Peyer's patch (tissue), 4 donors: ENCODE measurements at places on chromosomes 2 and 18. TPM values are rescaled to one million over a fixed set of nuclear protein-coding genes. Genes with fewer than 3 reads are reported as not detected.
A peak's percentile ranks its signal among the peaks of the same experiment; 100 is the strongest.

GRCh38 chr2:166321076-166321475, 54.7 kb downstream of the SCN9A start:
- no peak for DNase-seq

DNA sequence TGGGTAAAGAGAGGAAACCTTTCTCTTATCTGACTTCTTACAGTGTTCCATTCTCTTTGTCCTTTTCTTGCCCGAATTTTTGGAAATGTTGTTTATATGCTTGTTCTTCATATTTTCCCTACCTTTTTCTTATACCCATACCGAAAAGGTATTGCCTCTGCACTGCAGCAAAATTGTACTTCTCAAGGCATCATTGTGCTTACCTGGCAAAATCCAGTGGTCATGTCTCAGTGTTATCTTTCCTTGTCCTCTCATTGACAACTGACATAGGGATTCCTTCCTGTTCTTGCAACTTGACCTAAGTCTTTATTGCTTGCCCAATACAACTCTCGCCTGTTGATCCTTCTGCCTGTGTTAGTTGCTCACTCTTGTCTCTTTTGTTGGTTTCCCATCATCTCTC, 842.2 kb downstream of the CNTNAP5 start:
- no peak for DNase-seq

GRCh38 chr18:11516751-11517503, 92.5 kb upstream of the SLC35G4 start:
- no peak for DNase-seq

SULT1C2 gene
- 4.0 TPM for total RNA-seq

- DNase-seq: no peak
These were observed 655.1 kb downstream of the DSC3 start for GRCh38 chr18:30387401-30387800.

GRCh38 chr2:197307933-197308521, 2.6 kb downstream of the ANKRD44 start:
- no peak for DNase-seq

DNA sequence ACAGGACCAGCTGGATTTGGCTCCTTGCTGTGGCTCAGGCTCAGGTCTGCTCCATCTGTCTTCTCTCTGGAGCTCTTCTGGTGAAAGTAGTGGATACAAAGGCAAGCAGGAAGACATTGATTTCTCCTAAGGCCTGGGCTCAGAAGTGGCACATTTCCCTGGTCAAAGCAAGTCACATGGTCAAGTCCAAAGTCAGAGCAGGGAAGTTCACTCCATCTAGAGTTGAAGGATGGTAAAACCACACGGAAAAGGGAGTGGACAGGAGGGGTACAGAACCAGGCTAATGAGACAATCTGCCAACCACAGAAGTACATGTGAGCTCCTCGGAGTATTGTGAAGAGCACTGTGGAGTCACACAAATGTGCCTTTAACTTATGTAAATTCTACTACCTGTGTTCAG, 66.1 kb downstream of the MARCO start:
- no peak for DNase-seq

GRCh38 chr2:161324876-161325275, 16.7 kb downstream of the PSMD14 start:
- DNase-seq: no peak

DNA sequence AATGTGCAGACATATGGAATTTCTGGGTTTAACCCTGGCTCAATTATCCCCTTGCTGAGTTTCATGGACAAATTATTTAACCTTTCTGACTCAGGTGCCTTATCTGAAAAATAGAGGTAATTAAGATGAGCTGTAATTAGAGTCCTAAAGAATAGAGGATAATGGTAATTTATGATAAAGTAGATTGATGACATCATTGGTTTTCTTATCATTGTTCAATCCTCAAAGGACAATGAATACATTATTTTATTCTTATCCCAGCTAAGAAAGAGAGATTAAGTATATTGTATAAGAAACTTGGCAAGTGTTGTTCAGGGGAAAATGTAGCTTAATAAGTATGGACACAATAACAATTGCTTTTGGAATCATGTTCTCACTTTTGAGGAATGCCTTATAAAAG, 279.3 kb downstream of the NYAP2 start:
- DNase-seq: no peak

SLC5A7 gene
- total RNA-seq: not detected

DNA sequence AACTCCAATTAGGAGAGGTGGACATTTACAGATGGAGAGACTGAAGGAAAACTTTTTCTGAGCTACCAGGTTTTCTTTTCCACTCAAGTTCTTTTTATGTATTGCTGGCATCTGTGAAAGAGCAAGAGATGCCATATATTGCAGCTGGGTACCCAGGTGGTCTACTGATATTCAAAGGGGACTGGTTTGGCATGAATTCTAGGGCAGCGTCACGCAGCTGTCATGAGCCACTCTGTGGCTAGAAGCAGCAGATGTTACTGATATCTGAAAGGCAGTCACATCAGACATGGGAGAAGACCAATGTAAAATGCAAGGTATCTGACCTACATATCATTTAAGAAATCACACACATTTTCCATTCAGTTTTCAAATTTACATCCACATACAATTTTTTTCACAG, 408.8 kb downstream of the GALNT13 start:
- no peak for DNase-seq

GRCh38 chr2:217293607-217294006, 433.7 kb upstream of the TNP1 start:
- DNase-seq: no peak

DNA sequence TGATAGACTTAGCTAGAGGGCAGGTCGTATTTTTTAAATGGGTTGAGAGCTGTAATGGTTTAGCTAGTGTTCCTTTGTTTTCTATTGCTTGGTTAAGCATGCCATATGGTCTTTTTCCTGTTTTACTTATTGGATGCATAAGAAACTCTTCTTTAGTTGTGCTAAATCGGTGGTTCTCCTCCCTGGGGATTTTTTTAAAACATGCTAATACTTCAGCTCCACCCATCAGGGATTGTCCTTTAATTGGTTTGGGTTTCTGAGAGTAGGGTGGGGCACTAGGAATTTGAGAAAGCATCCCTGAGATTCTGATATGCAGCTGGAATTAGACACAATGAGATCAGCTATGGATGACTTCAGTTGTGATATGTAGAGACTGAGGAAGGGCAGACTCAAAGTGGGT, 497.2 kb downstream of the THSD7B start:
- no peak for DNase-seq

GRCh38 chr2:49827366-49827765, 673.1 kb upstream of the FSHR start:
- no peak for DNase-seq

DNA sequence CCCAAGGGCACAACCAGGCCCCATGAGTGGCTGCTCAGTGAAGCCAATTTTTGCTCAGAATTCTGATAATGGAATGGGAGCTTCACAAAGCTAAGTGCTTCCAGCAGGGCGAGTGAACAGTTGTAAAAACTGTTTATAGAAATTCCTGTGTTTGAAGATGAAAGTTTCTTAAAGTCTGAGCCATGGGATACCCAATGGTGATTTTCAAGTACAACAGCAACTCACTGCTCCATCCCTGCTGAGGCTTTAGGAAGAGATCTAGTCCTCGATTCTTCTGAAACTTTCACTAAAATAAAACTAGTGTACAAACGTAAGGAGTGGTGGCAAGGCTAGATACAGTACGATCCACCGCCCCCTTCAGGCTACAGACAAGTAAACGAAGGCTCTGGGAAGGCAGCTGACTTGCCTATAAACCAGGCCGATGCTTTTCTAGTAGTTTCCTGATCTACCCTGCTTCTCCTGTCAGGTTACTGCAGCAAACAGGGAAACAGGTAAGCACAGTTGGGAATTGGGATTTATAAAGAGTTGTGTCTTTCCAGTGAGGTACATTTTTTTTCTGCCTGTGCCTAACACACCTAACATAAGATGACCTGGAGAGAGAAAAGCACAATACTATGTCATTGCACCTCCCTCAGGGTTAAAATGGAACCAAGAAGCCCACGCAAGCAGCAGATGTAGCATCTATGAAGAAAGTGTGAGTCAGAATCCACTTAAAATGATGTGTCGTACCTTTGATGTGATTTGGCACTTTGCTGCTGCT, 108.7 kb downstream of the UXS1 start:
- DNase-seq: no peak

RFX8 gene
- not detected for total RNA-seq

- DNase-seq: peak; percentile 76
These were observed 15.4 kb downstream of the HK2 start for GRCh38 chr2:74849228-74849892.

- DNase-seq: no peak
These were observed 108.4 kb downstream of the MRO start for GRCh38 chr18:50711386-50711785.

GRCh38 chr2:9631878-9632700, 1.3 kb upstream of the YWHAQ start:
- DNase-seq: no peak
